ENCODE measurements at places on chromosomes 6 and 20. TPM values are rescaled to one million over a fixed set of nuclear protein-coding genes. Genes with fewer than 3 reads are reported as not detected.

The EYA4 gene
- total RNA-seq, result not detected

The NKAIN4 gene
- 4.4 TPM for total RNA-seq

The C6orf132 gene
- total RNA-seq, result 27.4 TPM

The DDO gene
- not detected for total RNA-seq

The DSP gene
- total RNA-seq, result 58.9 TPM

The ULBP3 gene
- total RNA-seq, result 4.6 TPM

The CALHM5 gene
- 1.6 TPM for total RNA-seq

The CCN5 gene
- total RNA-seq, result not detected

The SLCO4A1 gene
- total RNA-seq, result 0.58 TPM

The MYB gene
- 4.2 TPM for total RNA-seq

The BPIFB4 gene
- total RNA-seq, result not detected

The CST4 gene
- total RNA-seq, result not detected

The TCF21 gene
- 16.9 TPM for total RNA-seq

The GCNT2 gene
- 53.8 TPM for total RNA-seq

The EPHA7 gene
- 51.9 TPM for total RNA-seq

The CD109 gene
- total RNA-seq, result 4.3 TPM

The C6orf141 gene
- total RNA-seq, result 6.2 TPM

The FAM184A gene
- not detected for total RNA-seq

The PERP gene
- 53.1 TPM for total RNA-seq

The SLC26A8 gene
- not detected for total RNA-seq

The ADGB gene
- total RNA-seq, result not detected

The FOXF2 gene
- 14.1 TPM for total RNA-seq

The SLA2 gene
- total RNA-seq, result not detected

The TBCC gene
- total RNA-seq, result 14.2 TPM

The LY6G5C gene
- total RNA-seq, result not detected

The TUBB2B gene
- 1.4 TPM for total RNA-seq

The MAFB gene
- total RNA-seq, result 22.9 TPM

The C6orf163 gene
- total RNA-seq, result 3.9 TPM

The FILIP1 gene
- total RNA-seq, result 2.6 TPM

The C4B gene
- 43.7 TPM for total RNA-seq

The GUCA1A gene
- not detected for total RNA-seq

The PLCB1 gene
- 5.8 TPM for total RNA-seq

The VGLL2 gene
- total RNA-seq, result not detected

The FLRT3 gene
- 19.2 TPM for total RNA-seq

The C20orf96 gene
- 23.9 TPM for total RNA-seq

The SYTL3 gene
- total RNA-seq, result 9.7 TPM

The BPIFB2 gene
- not detected for total RNA-seq

The SERPINB6 gene
- 79.1 TPM for total RNA-seq

The PAX1 gene
- total RNA-seq, result not detected

The MCCD1 gene
- total RNA-seq, result not detected

The DNAH8 gene
- total RNA-seq, result not detected

The HLA-DQB2 gene
- not detected for total RNA-seq

The PCSK2 gene
- not detected for total RNA-seq

The CGA gene
- not detected for total RNA-seq

The CAGE1 gene
- total RNA-seq, result not detected
